ENCODE measurements at places on chromosomes 3 and 15.

DNA sequence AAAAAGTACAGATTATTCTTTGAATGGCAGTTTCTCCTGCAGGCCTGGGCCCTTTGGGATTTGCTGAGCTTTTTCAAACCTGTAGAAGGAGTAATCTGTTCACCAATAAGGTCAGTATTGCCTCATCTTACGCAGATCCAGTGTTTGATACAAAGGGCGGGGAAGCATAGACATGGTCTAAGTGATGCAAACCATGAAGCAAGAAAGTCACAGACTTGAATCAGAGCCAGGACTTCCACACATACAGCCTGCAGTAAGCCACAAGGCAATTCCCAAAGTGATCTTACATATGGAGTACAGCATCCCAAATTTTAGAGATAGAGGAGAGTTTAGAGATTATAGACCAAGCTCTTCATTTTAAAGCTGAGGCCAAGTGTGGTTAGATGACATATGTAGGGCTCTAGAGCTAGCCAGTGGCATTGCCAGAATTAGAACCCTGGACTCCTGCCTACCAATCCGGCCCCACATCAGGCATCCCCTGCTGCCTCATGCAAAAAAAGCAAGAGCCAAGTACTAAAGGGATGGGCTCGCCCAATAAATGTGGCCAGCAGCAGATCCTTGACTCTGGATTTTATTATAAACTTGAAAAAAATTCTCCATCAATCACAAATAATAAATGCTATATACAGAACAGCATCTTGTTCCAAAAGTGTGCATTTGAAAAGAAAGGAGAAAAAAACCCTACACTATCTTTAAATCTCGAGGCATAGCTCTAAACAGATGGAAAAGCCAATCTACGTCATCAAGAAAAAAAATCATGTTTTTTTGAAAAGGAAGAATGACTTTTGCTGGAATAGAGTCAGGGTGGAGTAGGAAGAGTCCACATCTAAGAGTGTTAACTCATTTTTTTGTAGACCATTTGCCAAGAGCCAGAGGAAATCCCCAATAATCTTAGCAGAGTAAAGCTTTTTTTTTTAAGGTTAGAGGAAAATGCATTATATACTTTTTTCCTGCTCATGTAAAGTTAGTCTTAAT, 24.0 kb downstream of the ABI3BP start:
- DNase-seq, result no peak

GRCh38 chr3:126284258-126284904, 72.8 kb downstream of the KLF15 start:
- no peak for DNase-seq

GRCh38 chr15:89319678-89320077, 14.9 kb downstream of the POLG start:
- DNase-seq, result no peak

- no peak for DNase-seq
Measured at GRCh38 chr3:150170852-150171520, 200.3 kb upstream of the PFN2 start.

GRCh38 chr15:43702174-43702573, 8.5 kb downstream of the CKMT1A start:
- no peak for DNase-seq

DNA sequence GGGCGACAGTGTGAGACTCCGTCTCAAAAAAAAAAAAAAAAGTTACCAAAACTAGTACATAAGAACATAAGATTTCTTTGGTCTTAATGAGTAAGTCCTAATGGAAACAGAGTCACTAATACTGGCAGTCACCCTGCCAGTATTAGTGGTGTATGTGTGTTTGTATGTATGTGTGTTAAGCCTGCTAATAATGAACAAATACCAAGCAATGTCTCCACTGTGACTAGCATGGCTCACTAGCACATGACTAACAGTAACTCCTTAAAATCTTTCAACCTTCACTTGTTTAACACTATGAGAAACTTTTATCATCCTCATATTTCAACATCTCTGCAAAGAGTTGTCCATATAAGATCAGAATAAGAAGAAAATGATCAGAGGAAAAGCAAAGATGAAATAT, 231.0 kb upstream of the ATP11B start:
- no peak for DNase-seq

DNA sequence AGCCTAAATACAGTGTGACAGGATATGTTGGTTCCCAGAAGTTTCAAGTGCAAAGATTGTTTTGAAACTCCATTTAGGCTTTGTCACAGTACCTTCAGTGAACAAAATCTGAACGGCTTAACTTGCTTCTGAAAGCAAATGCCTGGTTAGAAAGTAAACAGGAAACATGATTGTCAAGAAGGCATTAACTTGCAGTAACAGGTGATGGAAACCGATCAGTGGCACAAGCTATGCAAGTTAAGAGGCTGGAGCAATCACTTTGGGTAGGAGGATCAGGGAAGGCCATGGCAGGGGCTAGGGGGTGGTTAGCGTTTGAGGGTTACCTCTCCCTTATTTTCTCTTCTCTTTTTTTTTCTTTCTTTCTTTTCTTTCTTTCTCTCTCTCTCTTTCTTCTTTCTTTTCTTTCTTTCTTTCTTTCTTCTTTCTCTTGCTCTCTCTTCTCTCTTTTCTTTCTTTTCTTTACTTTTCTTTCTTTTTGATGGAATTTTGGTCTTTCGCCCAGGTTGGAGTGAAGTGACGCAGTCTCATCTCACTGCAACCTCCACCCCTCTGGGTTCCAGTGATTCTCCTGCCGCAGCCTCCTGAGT, 2.4 kb downstream of the HYKK start:
- DNase-seq, result no peak

Measured in activated CD4-positive, alpha-beta T cell treated with anti-CD3 and anti-CD28 coated beads, Interleukin-2, amount 50 U/mL, for 24 hours (primary cell).